ENCODE measurements at places on chromosomes 1 and 21.

- DNase-seq = no peak
Observed at GRCh38 chr1:56378341-56379070, 200.9 kb downstream of the PLPP3 start.

DNA sequence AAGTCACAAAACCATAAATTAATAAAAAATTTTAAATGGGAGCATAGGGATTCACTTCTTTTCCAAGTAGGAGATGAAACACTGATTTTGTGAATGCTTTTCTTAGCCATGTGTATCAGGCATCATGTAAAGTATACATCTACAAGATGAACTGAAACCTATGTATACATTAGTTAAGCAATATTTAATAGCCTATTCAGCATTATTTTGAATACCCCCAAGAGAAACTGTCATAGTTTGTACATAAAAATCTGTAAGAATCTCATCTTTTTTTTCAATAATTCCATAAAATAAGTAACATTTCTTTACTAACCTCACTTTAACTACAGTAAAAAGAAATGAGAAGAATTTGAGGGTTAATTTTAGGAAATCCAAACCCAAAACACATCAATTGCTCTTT is 348.0 kb downstream of the KCNT2 start:
- DNase-seq = no peak

DNA sequence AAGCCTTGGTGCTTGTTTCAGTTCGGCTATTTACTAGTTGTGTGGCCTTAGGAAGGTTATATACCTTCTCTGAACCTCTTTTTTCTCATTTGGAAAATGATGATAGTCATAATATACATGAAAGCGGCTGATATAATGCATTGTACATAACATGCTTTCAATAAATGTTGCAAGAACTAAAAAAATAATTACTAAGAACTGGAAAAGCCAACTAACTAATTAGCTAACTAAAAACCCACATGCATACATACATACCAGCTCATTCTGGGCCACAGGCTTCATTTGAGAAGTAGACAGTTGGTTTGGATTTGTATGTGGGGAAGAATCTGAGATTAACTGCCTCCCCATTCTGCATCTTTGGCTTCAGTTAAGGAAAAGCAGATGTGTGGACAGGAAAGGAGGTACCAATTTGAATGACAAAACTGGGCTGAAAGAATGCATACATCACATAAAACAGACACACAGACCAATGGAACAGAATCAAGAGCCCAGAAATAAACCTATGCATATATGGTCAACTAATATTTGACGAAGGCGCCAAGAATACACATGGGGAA is 217.9 kb downstream of the TM2D1 start:
- no peak for DNase-seq

DNA sequence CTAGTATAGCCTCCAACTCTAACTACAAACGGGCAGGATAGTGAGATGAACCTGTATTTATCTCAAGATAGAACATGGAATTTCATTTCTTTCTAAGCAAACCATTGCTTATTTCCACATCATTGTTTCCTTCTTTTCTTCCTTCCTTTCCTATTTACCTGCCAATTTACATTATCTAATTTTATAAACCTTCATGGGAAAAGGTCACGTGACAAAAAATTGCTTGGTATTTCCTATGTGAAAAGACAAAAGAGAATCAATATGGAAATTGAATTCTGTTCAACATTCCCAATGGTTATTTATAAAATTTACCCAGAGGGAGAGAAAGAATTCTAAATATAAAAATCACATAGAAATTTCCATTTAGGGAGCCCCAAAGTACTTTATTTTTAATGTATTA is 22.4 kb upstream of the RBM15 start:
- DNase-seq = no peak

GRCh38 chr21:36630485-36631206 is 68.3 kb upstream of the SIM2 start:
- peak; percentile 40 for DNase-seq

DNA sequence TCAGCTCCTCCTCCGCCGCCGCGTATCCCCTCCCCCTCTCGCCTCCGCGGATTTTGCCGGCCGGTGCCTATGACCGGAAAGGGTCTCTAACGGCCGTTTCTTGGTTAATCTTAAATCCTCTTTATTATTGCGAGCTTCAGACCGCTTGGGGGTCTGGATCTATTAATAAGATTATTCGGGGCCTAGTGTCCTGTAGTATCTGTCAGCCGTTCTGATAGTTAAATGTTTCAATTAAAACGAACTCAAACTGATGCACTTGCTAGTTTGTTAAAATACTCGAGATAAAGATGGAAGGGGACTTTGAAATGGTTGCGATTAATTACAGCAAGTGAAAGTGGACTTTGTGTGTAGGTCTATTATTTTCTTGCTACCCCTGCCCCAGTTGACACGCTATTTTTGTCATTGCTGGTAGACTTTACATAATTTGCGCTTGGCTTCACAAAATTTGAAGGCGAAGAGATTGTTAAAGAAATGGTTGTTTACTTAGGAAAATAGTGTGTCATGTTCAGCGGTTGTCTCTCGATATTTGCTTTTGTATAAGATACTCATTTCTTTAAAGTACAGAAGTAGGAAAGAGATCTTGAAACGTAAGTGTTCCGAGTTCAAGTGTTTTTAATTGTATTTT is 779 bp downstream of the SON start:
- DNase-seq = peak; percentile 3

DNA sequence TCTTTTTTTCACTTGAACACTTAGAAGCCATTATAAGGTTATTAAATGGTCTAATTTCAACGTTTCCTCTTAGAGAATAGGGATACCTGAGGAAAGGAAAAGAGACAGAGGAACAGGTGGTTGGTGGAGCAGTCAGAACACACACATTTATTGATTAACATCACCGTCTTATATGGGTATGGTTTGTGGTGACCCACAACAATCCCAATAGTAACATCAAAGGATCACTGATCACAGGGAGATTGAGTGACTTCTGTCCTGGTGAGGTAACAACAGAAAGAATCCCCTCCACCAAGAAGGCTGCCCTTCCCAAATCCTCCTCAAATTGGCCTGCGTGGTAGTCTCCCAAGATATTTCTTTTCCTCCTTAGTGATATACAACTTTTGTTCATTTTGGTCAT is 474.0 kb downstream of the PLPP3 start:
- DNase-seq = no peak

GRCh38 chr1:179036844-179037465 is 11.3 kb downstream of the FAM20B start:
- peak; percentile 54 for DNase-seq

DNA sequence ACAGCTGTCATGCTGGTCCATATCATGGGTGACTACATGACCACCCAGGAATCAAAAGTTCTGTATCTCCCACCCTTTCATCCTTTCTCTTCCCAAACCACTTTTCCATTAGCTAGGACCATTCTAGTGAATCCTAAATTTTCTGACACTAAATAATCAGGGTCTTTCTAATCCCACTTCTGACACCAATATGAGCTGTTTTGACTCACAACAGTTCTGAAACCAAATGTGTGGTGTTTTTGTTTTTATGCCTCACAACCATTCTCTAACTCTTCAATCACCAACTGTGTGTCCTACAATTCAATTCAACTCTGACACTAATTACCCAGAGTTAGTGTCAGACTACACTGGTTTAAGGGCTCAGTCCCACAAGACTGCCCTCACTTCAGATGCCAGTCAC is 63.9 kb downstream of the SMYD2 start:
- DNase-seq = no peak

- no peak for DNase-seq
Observed at GRCh38 chr1:32652244-32652962, 1.4 kb downstream of the RBBP4 start.

DNA sequence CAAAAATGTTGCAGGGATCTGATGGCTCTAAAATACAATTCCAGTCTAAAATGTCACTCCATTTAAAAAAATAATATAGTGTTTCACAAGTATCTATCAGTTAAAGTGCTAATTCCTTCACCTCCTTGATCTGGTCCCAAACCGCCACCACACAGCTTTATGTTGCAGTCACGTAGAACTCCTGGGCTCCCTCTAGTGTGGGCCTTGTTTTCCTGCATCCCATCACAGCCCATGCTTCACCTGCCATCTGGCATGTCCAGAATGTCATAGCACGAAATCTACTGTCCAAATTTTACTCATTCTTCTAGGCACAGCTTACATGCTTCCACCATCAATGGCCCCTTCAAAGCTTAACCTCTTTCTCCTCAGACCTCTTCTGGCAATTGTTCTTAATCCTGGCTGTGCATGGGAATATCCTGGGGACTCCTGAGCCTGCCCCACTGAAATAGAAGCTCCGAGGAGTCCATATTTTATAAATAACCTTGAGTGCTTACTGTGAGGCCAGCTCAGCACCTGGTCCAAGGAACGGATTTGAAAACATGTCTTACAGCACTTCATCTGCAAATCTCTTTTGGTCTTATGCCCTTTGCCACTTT is 15.5 kb downstream of the FYB2 start:
- peak; percentile 24 for DNase-seq

DNA sequence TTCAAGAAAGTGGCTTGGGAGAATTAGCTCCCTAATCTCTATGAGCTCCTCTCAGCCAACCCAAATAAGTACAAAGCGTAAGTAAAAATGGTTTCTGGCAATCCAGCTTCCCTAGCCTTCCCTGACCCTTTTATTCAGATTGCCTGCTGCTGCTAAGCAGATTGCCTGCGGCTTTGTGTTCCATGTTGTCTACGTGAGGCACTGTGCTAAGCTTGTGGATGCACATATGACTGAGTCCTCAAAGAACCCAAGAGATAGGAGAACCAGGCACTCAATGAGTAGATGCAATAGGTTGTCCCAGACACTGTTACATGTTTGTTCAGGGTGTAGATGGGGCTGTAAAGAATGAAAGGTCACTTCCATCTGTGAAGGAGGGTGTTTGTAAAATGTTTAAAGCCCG is 6.3 kb upstream of the OSBPL9 start:
- DNase-seq = no peak

GRCh38 chr1:99003581-99004253 is 944 bp downstream of the PLPPR5 start:
- no peak for DNase-seq

- DNase-seq = no peak
Observed at GRCh38 chr1:230516889-230517288, 90.8 kb upstream of the PGBD5 start.

DNA sequence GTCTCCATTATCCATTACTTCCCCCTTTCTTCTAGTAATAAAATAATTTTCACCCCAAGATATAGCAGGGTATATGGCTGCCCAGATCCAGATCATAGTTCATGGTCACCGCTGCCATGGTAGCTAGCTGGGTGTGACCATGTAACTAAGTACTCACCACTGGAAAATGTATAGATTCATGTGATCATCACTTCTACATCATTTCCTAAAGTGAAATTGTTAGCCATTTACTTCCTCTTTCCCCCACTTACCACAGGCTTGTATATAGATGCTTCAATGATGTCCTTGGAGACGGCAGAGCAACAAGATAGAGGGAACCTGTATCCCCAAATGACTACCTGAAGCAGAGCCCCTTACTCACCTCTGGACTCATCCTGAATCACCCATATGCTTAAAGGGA is 22.7 kb upstream of the EYA3 start:
- DNase-seq = no peak

GRCh38 chr1:205108464-205108863 is 13.3 kb downstream of the RBBP5 start:
- DNase-seq = no peak

DNA sequence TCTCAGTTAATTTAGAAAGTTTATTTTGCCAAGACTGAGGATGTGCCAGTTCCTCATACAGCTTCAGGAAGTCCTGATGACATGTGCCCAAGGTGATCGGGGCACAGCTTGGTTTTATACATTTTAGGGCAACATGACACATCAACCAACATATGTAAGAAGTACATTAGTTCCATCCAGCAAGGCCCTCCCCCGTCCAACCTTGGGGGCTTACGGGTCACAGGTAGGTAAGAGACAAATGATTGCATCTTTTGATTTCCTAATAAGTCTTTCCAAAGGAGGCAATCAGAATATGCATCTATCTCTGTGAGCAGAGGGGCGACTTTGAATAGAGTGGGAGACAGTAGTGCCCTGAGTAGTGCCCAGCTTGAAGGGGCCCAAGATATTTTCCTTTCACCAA is 19.6 kb upstream of the HAO2 start:
- DNase-seq = no peak

DNA sequence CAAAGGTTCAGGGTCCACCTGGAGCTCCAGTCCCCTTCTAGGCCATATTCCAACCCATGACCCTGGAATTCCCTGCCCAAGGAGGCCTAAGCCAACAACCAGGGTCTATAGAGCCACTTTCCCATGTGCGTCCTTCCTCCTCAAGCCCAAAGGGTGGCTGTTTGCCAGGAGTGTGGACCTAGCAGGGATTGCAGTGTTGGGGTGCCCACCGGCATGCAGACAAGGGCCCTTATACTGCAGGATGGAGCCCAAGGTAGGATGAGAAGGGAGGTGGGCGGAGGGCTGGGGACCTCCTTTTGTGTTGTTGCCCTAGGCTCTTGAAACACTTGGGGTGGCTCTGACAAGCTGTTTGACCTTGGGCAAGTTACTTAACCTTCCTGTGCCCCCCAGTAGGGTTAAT is 19.7 kb upstream of the ADGRB2 start:
- no peak for DNase-seq

- no peak for DNase-seq
Observed at GRCh38 chr1:44339731-44340130, 15.3 kb downstream of the ERI3 start.

- peak; percentile 73 for DNase-seq
Observed at GRCh38 chr1:63662056-63662836, 69.0 kb downstream of the PGM1 start.

GRCh38 chr1:15810073-15810472 is 2.6 kb upstream of the UQCRHL start:
- DNase-seq = no peak

DNA sequence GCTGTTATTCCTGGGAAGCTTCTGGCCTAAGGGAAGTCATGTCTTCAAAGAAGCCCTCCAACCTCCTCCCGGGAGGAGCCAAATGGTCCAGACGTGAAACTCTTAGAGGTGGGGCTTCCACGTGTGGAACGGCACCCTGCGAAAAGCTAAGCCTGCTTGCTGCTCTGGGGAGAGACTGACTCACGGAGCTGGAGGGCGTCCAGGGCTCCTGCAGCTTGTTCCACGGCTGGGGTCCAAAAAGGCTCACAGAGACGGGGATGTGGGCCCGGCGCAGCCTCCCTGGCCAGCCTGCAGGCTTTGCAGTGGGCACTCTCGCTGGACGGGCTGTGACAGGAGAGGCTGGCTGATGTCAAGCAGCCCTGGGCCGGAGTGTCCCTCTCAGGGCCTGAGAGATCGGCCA is 105.1 kb downstream of the COLGALT2 start:
- peak; percentile 66 for DNase-seq

GRCh38 chr1:101130673-101131072 is 105.1 kb upstream of the DPH5 start:
- peak; percentile 15 for DNase-seq

DNA sequence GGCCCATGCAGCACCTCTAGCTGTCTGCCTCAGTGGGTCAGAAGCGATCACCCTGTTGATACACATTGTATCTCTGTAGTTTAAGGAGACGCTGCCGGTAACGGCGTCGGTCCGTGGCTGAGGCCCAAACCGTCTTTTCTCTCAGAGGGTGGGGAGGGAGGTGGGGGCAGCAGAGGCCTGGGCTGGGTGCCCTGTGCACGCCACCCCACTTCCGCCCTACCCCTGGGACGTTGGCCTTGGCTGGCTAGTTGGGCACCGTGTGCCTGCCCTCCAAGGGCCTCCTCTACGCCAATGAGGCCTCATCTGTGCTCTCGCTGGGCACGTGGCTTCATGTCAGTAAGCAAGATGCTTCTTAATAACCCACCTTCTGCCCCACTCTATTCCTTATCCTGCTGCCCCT is 9.4 kb downstream of the ZC3H12A start:
- DNase-seq = no peak

GRCh38 chr1:46072975-46073374 is 59.5 kb downstream of the PIK3R3 start:
- DNase-seq = no peak

Data from fibroblast of skin of back (primary cell).